ENCODE measurements at places on chromosomes 5 and 9.
A peak's percentile ranks its signal among the peaks of the same experiment; 100 is the strongest.

DNA sequence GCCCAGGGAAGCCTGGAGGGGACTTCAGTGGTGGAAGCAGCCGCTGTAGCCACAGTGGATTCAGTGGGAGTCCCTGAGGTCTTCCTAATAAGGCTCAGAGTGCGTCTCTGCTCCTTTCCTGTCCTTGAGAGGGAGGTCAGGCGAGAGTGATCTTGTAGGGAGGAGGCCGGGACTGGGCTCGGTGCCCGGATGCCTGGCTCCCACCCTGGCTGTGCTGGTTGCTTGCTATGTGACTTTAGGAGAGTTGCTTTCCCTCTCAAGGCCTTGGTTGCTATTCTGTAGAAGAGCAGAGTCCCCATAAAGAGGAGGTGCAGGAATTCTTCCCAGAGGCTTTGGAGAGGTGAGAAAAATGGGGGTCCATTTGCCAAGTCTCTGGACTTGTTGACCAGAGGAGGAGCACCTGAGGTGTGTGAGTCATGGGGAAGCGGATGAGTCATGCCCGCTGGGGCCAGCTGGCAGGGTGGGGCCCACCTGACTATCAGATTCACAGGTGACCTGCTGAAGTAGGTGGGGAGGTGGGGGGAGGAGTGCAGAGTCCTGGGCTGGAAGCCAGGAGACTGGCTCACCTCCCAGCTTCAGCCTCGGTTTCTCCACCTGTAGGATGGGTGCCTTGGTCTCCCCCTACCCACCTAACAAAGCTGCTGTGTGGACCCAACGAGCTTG, 13.8 kb downstream of the GSN start:
- DNase-seq: peak; percentile 44

DNA sequence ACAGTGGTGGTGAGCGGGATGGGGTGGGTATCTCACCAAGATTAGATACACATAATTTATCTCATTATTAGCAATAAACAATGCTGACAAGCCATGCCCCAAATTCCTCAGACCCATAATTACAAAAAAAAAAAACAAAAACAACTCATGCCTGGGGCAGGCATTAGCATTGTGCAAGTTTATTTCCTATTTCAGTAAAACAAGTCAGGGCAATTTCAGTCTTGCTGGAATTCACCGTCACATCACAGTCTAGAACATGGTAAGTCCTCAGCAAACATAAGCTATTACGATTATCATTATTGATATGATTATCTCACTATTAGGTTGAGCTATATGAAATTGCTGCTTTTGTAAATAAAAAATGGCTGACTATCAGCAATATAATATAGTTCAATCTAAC, 57.5 kb upstream of the GNAQ start:
- no peak for DNase-seq

DNA sequence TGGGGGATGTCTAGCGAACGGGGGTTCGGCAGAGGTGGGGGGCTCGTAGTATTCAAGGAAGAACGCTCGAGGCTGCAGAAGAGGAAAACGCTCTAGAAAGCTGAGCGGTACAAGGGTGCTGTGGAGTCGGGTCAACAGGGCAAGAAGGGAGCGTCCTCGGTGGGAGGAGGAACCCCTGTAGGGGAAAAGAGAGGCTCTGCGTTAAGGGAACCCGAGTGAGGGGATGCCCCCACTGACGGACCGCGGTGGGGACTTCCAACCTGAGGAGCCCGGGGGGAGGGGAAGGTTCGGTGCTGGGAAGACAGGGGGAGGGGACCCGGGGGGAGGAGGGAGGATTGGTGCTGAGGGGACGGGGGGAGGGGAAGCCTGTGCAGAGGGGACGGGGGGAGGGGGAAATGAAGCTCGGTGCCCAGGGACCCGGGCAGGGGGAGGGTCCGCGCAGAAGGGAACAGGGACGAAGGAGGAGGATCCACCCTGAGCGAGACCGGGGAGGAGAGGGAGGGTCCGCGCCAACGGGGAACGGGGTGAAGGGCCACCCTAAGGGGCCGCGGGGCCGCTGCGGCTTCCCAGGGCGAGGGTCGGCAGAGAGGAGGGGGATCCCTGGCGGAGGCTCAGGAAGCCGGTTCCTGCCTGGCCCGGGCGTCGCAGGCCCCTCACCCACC, 621 bp downstream of the NR6A1 start:
- DNase-seq: no peak

DNA sequence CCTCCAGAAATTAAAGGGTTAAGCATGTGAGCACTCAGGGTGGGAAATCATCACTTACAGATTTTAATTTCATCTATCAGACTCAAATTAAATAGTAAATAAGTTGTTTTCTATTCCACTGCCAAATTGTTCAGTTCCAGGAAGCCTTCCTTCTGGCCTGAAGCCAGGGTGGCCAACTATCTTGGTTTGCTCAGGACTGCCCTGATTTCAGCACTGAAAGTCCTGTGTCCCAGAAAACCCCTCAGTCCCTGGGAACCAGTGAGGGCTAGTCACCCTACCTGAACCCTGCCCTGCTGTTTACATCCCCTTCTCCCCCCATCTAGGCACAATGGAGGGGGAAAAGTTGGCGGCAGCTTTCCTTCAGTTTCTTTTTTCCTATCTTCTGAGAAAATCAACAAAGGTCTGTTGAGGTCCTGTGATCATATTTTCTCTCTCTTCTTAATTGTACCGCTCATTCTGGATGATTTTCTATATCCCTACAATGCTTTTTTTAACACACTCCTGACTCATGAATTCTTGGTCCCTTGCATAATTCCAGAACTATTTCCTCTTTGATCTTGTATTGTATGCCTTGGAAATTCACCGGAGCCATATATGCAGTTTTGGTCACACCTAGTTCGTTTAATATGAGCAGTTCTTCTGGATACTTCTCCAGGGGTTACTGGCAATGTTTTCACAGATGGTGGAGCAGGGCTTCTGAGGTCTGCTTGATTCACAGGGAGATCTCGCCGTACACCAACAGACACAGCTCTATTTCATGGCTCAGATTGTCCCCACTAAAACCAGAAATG, 103.8 kb downstream of the MAP1B start:
- DNase-seq: peak; percentile 92

DNA sequence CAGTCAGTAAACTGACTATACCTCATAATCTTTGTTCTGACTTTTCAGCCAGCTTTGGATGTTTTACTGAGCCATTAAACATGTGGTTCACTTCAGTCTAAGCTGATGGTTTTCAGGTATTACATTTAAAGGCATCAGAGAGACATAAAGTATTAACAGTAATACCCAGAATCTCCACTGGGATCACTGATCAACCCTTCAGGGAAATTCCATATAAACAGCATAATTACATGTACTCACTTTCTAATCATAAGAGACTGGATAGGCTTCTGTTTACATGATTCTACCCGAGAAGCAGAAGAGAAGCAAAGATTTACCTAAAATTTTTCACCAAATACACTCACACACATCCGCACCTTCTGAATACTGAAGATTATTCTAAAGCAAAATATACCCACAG, 186.7 kb upstream of the FREM1 start:
- DNase-seq: no peak

- DNase-seq: no peak
Observed at GRCh38 chr5:160511280-160511929, 89.8 kb downstream of the PTTG1 start.

DNA sequence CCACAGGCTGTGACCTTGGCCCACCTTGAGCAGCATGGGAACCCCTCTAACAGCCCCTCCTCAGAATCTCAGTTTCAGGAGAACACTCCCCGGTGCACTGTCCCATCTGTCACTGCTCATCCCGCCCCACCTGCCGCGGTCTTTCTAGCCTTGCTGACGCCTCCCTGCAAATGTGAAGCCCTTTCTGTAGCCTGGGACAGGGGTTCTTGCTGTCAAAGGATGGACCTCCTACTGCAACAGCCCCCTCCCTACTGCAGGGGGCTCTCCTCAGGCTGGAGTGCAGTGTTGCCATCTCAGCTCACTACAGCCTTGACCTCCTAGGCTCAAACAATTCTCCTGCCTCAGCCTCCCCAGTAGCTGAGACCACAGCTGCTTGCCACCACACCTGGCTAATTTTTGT, 20.0 kb downstream of the OR2V1 start:
- DNase-seq: no peak

GRCh38 chr9:13268469-13268868, 11.0 kb downstream of the MPDZ start:
- DNase-seq: peak; percentile 49

GRCh38 chr9:90219548-90220118, 423.0 kb downstream of the DIRAS2 start:
- DNase-seq: no peak

GRCh38 chr9:120997502-120997901, 52.6 kb downstream of the C5 start:
- no peak for DNase-seq

GRCh38 chr5:116084287-116084691, 536 bp upstream of the COMMD10 start:
- DNase-seq: peak; percentile 25

GRCh38 chr5:32514806-32515205, 70.3 kb upstream of the ZFR start:
- no peak for DNase-seq
